CD4-positive, alpha-beta T cell treated with Interleukin-15 for 1 hour (primary cell): ENCODE measurements at places on chromosomes 11 and 22.
A peak's percentile ranks its signal among the peaks of the same experiment; 100 is the strongest.

- DNase-seq: no peak
These were observed 20.0 kb downstream of the MUC5AC start for GRCh38 chr11:1177771-1178090.

GRCh38 chr11:73389134-73389525 is 12.9 kb downstream of the RELT start:
- no peak for DNase-seq

GRCh38 chr22:34489861-34490260 is 569.6 kb upstream of the LARGE1 start:
- DNase-seq: no peak

GRCh38 chr11:33347490-33348125 is 90.4 kb downstream of the HIPK3 start:
- DNase-seq: peak; percentile 28

GRCh38 chr11:64327993-64328392 is 10.1 kb downstream of the PRDX5 start:
- no peak for DNase-seq
